ENCODE measurements at places on chromosomes 3 and 15. TPM values are rescaled to one million over a fixed set of nuclear protein-coding genes. Genes with fewer than 3 reads are reported as not detected.

DNA sequence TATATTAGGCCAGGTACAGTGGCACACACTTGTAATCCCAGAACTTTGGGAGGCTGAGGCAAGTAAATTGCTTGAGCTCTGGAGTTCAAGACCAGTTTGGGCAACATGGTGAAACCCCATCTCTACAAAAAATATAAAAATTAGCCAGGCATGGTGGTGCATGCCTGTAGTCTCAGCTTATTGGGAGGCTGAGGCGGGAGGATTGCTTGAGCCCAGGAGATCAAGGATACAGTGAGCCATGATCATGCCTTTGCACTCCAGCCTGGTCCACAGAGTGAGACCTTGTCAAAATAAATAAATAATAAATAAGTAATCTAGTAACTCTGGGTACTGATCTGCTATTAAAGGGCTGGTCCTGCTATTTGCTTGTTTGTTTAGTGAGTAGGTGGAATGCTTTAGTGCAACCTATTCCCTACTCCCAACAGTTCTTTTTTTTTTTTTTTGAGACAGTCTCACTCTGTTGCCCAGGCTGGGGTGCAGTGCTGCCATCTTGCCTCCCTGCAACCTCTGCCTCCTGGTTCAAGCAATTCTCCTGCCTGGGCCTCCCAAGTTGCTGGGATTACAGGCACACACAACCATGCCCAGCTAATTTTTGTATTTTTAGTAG lies 9.1 kb upstream of the INO80 start:
- DNase-seq: no peak

- peak; percentile 71 for DNase-seq
Observed at GRCh38 chr3:18988614-18989229, 159.6 kb upstream of the KCNH8 start.

- DNase-seq: no peak
Observed at GRCh38 chr3:41234823-41235721, 35.8 kb downstream of the CTNNB1 start.

DNA sequence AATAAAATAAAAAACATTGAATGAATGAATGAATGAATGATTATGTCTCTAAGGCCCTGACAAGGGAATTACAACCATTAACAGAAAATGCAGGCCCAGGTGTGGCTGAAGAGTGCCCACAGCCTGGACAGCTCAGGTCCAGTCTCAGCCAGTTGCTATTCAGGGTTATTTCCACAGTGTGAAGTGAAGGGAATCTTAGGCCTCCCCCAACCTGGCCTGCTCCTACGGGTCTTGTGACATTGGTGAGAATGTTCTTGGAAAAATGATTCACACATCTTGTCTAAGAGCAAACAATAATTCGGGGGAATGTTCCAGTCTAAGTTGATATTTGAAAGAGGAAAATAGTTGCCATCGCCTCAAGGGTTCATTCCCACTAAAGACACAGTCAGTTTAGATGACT lies 37.0 kb downstream of the MINDY4B start:
- DNase-seq: no peak

- no peak for DNase-seq
Observed at GRCh38 chr15:78055919-78056713, 21.4 kb downstream of the TBC1D2B start.

DNA sequence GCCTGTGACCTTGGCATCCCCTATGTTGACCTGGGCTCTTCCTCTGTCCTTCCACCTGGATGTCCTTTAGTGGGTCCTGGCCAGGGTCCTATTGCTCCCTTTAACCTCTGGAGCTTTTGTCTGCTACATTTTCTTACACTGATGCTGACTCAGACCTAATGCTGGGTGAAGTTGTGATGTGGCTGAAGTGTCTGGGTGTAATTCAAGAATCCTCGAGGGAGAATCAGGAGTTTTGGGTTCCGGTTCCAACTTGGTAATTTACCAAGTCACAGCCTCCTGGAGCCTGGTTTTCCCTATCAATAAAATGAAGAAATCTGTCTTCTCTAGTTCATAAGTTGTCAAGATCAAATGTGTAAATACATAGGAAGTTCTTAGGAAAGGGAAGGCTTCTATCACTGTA lies 25.6 kb downstream of the CEP19 start:
- DNase-seq: no peak

DNA sequence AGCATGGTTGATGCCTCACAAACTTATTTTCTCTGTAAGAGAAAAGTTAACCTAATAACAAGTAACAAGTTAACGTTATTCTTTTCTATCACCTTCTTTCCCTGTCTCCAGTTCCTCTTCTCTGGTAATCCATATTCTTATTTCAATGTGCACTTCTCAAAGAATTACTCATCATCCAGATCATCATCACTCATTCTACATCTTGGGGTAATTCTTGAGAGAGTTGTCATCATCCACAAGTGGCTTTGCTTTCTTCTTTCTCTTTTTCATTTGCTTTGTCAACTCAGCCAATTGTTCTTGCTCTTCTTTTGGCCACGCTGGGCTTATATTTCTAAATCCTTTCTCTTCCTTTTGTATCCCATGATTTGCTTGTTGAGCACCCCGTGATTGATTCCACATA lies 20.8 kb upstream of the RNF111 start:
- no peak for DNase-seq

DNA sequence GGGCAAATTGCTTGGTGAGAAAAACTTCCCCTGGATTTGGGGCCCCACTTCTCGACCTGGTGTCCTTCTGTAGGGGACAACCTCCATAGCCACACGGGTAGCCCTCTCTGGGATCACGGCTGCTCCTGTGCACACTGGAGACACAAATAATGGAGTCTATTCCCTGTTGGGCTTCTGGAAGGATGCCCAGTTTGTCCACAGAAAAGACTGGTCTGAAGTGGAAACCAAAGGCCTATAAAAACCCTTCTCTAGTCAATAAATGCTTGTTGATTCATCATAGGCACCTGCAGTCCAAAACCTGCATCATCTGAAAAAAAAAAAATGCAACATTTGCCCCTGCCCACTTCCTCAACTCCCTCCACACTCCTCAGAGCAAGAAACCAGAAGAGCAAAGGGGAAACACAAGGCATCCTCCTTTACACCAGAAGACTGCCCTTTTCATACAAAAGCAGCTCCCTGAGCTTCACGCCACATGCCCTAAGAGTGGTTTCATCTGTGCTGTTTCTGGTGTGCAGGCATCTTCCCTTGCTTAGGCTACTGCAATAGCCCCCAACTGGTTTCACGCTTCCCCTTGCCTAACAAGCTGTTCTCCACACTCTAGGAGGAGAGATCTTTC lies 36.3 kb downstream of the SRGAP3 start:
- no peak for DNase-seq

DNA sequence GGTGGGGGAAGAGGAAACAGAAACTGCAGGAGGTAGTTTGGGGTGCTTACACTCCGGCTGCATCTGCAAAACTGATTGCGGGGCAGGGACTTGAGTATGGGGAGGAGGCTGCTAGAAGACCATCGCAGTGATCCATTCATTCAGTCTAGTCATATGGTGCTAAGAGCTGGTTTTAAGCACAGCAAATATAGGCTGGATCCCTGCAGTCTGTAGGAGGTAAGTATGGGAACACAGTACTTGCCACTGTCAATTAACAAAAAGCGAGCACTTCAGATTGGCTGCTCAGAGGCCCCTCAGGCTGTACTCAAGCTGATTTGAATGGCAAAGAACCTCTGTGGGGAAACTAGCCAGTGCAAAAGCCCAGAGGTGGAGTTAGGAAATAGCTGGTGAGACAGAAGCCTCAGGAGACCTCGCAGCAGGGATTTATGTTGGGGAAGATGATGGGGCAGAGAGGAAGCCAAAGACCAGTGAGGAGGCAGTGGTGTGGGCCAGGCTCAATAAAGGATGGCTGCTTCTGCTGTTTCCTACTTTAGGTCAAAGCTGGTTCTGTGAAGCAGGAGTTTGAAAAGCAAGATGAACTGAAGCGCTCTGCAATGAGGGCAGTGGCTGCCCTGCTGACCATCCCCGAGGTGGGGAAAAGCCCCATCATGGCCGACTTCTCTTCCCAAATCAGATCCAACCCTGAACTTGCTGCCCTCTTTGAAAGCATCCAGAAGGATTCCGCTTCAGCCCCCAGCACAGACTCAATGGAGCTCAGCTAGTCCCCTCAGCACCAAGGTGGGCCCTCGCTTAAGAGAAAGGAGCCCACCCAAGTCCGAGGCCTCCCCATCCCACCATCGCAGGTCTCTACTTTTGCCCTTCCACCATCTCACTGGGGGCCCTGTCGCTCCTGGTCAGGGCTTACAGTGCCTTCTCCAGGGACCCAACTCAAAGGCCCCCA lies 7.9 kb downstream of the RPL32 start:
- no peak for DNase-seq

GRCh38 chr3:98325055-98325454 lies 28.6 kb upstream of the OR5K4 start:
- DNase-seq: no peak

- DNase-seq: peak; percentile 69
Observed at GRCh38 chr3:184583578-184584451, 22.2 kb downstream of the EPHB3 start.

DNA sequence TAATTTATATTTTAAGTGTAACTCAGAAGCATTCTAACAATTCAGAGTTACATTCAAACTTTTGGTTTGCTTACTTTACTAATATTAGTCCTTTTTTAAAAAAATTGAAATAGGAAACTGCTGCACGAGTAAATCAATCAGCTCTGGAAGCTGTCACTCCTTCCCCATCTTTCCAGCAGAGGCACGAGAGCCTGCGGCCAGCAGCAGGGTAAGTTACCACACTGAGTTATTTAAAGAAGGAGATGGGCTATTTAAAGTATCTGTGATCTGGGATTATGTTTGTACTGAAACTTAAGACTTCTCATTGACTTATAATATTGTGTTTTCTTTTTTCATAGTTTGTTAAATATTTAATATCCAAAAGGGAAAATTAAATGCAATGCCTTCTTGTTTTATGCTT lies 29.3 kb downstream of the APPL1 start:
- DNase-seq: no peak

DNA sequence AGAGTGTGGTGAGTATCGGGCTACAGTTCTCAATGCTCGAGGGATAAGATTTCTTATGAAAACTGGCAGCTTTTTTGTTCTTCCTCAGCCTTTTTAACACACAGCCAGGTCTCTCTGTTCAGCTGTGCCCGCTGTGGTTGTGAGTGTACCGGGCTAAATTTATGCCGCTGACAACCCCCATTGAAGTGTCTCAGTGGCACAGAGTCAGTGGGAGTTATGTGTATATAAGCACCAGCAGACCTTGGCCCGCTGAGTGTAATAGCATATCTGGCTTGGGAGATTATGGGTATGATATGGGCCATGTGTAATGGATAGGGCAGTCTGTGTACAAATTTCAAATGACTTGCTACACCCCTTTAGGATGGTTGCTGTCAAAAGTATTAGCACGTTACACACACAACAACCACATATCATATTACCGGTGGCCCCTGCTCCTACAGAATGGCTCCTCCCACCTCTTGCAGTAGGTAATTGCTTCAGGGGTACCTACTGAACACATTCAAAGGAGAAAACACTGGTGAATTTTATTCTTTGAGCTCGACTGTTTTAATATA lies 26.9 kb upstream of the NR2F2 start:
- peak; percentile 73 for DNase-seq

GRCh38 chr3:79354179-79354688 lies 413.6 kb downstream of the ROBO1 start:
- no peak for DNase-seq

DNA sequence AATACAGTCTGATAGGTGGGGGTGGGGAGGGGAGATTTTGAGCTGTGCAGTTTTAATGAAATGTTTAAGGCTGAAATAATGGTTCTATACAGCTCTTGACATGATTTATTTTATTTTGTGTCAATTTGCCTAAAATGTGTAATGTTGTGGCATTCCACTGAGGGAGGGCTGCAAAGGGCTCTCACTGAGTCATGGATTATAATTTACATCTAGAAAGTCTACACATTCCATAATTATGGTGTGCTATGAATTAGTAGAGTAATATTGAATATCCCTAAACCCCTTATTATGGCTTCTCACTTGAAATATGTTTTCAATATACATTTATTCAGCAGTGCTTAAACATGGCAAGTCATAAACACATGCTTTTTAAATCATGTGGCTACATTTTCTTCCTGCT lies 103.9 kb downstream of the RARB start:
- DNase-seq: no peak

GRCh38 chr3:114878114-114878839 lies 268.8 kb downstream of the ZBTB20 start:
- DNase-seq: no peak

Gene PIF1
- total RNA-seq: 2.0 TPM

Gene CHL1
- 109 TPM for total RNA-seq

Gene FBXW12
- not detected for total RNA-seq

Gene RUBCN
- 31.5 TPM for total RNA-seq

Gene LMAN1L
- total RNA-seq: not detected

Gene CA12
- 237 TPM for total RNA-seq

Gene NGRN
- 81.9 TPM for total RNA-seq

Gene DAZL
- total RNA-seq: not detected

Gene AADAC
- not detected for total RNA-seq

Gene MAP6D1
- 1.5 TPM for total RNA-seq
